ENCODE measurements at places on chromosomes 1 and 21. TPM values are rescaled to one million over a fixed set of nuclear protein-coding genes. Genes with fewer than 3 reads are reported as not detected.

PLCH2 gene
- polyA plus RNA-seq = 0.75 TPM

GRIK3 gene
- 0.83 TPM for polyA plus RNA-seq

BRINP3 gene
- 4.0 TPM for polyA plus RNA-seq

YOD1 gene
- polyA plus RNA-seq = 5.3 TPM

AHCTF1 gene
- polyA plus RNA-seq = 24.9 TPM

TNFRSF8 gene
- polyA plus RNA-seq = 0.24 TPM

S1PR1 gene
- 12.4 TPM for polyA plus RNA-seq

LCK gene
- polyA plus RNA-seq = 0.87 TPM

NTNG1 gene
- polyA plus RNA-seq = 11.3 TPM

AMY2B gene
- 5.4 TPM for polyA plus RNA-seq

CA14 gene
- 3.6 TPM for polyA plus RNA-seq

All from muscle of leg (tissue), 16 donors.